ENCODE measurements at places on chromosomes 11 and 22.
A peak's percentile ranks its signal among the peaks of the same experiment; 100 is the strongest.

GRCh38 chr11:2571598-2572281 is 126.9 kb downstream of the KCNQ1 start:
- DNase-seq: no peak

DNA sequence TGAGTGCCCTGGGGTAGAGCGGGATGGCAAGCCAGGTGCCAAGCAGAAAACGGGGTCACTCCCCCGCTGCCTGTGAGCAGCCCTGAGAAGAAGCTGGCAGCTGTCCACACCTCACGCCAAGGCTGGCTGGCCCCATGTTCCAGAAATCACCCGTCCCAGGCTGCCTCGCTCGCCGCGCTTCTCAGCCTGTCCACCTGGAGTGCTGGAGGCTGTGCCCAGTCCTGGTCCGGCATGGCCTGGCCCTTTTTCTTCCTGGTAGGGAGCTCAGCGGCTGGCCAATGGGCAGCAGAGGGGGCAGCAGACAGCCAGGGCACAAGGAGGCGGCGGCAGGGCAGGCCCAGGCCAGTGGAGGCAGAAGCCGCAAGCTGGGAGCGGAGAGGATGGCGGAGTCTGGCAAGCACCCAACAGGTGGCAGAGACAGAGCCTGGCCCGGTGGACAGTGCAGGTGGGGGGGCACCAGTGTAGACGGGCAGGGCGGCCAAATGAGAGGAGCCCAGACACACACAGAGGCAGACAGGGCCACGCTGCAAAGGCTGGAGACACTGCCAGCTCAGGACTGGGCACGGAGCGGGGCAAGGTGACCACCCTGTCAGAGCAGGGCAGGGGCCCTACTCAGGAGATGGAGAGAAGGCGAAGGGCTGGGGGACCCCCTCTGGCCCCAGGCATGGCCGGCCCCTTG is 37.2 kb upstream of the TH start:
- DNase-seq: no peak

- no peak for DNase-seq
These were observed 56.7 kb downstream of the PPP6R3 start for GRCh38 chr11:68517121-68517741.

GRCh38 chr11:69296890-69297786 is 3.2 kb downstream of the MYEOV start:
- peak; percentile 72 for DNase-seq

- no peak for DNase-seq
These were observed 4.0 kb downstream of the MYO18B start for GRCh38 chr22:25746012-25746373.

DNA sequence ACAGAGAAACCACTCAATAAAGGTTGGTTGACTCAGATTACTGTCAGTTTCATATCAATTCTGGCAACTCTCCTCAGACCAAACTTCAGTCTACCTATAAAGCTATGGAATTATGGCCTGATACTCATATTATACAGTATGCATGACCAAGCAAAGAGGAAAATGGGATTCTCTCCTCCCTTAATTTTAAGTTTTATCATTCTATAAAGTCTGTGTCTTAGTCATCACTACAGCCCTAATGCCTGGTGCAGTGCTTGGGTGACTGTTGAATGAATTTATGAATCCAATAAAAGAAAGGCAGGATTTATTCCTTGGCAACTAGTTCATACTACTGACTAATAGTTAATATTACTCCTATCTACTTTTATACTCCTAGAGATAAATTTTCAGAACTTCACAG is 37.6 kb upstream of the GRAMD1B start:
- DNase-seq: no peak

- DNase-seq: no peak
These were observed 21.5 kb upstream of the PARVG start for GRCh38 chr22:44159221-44159620.

DNA sequence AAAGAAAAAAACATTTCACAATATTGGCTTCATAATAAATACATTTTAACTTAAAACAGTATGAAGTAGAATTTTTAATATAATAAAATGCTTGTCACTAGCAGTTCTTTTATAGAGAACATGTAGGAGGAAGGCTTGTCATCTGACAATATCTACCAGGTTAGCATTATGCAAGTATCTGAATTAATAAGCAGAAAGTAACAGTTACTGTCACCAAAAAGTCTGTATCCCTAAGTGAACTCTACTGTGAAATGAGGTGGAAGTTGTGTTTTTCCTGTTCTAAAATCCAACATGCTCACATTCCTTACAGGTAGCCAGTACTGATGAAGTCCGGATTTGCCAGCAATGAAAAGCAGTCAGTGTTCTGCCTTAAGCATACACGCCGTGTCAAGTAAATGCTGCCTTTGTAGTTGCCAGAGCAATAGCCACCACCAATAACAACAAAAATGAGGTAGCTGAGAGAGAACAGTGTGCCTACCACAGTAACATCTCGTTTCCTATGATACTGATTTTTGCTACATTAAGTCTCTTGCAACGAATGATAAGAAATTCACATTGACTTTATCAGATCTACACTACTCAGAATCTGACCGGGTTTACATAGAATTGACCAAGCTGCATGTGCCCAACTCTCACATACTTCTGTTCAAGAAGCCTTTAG is 95.5 kb downstream of the SIK3 start:
- no peak for DNase-seq

GRCh38 chr11:111417011-111417765 is 38.1 kb upstream of the POU2AF1 start:
- DNase-seq: no peak

DNA sequence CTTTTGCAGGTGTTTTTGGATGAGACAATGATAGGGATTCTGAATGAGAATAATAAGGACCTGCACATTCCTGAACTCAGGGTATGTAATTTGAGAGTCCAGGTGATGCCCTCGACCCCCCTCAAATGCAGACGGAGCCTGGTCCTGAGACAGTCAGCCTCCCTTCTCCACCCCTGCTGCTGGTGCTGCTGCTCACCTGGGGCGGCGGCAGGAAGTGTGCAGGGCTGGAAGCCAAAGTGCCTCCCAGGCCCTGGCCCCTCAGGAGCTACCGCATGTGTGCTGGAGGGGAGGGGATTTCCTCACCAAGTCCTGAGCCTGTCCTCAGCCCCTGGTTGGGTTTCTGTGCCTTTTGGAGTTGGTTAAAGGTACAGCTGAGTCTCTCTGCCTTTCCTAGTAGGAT is 19.0 kb upstream of the GLB1L2 start:
- no peak for DNase-seq

DNA sequence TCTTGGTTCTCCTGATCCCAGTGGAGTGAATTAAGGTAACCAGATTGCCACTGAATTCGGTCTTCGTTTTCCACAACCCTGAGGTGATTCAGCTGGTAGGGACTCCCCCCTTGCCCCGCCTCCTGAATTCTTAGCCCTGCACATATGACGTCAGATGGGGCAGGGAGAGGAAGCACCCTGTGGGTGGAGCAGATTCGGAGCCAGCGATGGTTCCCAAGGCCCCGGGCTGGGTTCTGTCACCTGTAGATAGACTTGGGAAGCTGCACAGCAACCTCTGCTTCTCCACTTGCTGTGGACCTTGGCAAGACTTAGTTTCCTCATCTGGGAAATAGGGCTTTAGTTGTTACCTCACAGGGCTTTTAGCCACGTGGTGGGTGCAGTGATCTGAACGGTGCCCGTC is 67.8 kb downstream of the CTTN start:
- no peak for DNase-seq

- DNase-seq: no peak
These were observed 7.8 kb downstream of the KCNA4 start for GRCh38 chr11:30009060-30009459.

GRCh38 chr22:30857791-30858190 is 110.8 kb downstream of the MORC2 start:
- DNase-seq: no peak

GRCh38 chr22:29207243-29207550 is 1.5 kb downstream of the EMID1 start:
- no peak for DNase-seq

DNA sequence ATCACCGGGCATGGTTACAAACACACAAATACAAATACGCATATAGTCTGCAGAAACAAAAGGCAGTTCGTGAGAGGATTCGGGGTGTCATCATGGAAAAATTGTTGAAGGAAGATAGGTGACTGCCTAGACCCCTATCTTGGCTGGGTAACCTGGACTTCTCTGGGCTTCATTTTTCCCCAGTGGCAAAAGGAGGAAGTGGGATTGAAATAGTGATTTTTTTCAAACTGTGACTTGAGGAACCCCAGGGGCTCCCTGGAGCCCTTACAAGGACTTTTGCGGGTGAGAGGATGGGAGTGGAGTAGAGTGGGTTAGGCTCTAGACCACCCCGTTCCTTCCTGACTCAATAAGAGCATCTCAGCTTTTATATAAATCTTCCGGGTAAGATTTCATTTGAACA is 1.0 kb upstream of the ELF5 start:
- no peak for DNase-seq

DNA sequence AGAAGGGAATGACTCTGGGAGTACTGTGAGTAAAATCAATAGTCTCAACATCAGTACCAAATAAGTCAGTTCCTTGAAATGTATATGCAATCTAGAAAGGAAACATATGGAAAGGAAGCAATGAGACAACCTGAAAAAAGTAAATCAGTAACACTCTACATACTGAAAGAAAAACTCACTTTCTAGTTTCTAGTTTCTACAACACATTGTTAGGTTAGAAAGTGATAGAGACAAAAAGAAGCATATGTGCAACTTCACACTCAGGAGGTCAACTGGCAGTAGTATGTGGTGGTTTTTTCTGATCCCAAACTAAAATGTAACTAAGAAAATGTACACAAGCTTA is 156.5 kb upstream of the SOX6 start:
- no peak for DNase-seq

DNA sequence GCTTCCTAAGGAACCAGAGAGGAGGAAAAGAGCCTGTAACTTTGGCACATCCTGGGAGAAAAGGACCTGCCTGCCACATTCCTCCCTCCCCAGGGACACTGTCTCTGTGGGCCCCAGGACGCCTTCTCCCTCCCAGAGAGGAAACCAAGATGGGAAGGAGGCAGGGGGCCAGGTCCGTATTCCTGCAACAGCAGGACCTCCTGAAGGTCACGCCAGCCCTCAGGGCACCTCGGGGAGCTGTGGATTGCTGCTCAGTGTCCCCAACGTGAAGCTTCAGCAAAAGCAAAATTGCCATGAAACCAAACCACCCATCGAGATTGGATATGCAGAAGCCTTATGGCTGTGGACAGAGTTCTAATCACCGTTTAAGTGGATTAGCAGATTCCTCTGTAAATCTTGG is 86.7 kb downstream of the ARHGAP8 start:
- no peak for DNase-seq
